ENCODE measurements at places on chromosomes 11 and 22.
A peak's percentile ranks its signal among the peaks of the same experiment; 100 is the strongest.

DNA sequence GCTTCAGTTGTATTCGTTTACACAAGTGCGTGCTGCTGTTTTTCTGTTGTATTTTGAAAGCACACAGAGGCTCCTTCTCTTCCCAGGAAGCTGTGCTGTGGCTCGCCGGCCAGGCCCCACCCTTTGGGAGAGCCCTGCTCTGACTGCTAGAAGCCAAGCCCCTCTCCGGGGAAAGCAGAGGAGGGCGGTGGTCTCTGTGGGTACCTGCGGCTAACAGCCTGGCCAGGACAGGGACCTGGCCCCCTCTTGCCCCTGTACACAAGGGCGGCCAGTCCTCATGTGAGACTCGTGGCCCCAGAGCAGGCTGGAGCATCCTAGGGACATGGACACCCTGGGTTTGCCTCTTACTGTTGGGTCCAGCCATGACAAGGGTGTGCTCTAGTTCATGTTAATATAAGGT is 14.8 kb downstream of the MOB2 start:
- DNase-seq = no peak

GRCh38 chr11:16321148-16321547 is 35.2 kb downstream of the SOX6 start:
- DNase-seq = no peak

DNA sequence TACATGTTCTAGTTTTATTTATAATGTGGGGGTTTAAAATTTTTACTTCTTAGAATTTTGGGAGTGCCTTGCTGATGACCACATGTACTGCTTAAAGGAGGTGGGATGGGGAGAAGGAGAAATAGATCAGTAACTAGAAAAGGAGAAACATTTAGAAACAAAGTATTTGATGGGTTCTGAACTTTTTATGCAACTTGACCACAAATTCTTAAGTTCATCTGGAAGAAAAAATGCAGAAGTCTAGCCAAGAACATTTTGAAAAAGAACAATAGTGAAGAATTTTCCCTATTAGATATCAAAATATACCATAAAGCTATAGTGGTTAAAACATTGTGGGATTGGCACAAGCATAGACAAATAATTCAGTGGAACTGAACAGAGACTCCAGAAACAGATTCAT is 73.3 kb upstream of the AMPD3 start:
- no peak for DNase-seq

DNA sequence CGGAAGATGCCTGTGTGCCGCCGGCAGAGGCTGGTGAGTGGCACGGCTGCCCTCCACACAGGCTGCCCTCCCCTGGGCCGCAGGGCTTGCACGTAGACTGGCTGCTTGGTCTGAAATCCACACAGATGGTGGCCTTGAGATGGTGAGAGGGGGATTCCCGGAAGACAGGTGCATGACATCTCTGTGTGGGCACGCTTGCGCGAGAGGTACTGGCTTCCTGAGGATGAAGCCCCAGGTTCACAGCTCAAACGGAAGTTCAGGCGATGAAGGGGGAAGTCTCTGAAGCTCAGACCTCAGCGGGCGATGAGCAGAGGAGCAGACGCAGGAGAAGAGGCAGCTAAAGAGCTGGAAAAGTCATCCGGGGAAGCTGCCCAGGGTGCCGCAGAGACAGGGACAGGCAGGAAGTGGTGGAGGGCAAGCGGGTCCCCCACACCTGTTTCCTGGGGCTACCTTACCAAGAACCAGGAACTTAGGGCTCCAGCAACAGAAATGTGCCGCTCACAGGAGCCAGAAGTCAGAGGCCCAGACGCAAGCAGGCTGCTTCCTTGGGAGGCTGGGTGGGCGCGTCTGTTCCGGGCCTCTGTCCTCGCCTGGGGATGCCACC is 7.2 kb downstream of the CRELD2 start:
- peak; percentile 88 for DNase-seq

- peak; percentile 10 for DNase-seq
These were observed 47.2 kb upstream of the SYT7 start for GRCh38 chr11:61627850-61628661.

DNA sequence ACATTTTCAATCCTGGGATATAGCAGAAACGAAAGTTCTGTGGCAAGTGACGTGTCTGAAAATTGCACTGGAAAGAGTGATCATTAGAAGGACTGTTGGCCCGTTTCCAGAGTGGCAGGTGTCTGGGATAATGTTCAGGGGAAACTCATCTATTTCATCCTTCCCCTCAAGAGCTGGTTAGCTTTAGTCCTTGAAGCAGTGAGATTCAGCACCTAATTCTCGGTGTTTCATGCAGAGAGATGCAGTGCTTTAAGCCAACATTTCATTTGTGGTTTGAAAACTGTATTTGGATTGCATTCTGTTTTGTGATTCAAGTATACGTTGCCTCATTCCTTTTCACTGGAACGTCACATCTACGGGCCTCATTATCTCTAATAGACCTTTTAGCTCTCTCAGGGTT is 205.0 kb upstream of the RAG2 start:
- DNase-seq = no peak

DNA sequence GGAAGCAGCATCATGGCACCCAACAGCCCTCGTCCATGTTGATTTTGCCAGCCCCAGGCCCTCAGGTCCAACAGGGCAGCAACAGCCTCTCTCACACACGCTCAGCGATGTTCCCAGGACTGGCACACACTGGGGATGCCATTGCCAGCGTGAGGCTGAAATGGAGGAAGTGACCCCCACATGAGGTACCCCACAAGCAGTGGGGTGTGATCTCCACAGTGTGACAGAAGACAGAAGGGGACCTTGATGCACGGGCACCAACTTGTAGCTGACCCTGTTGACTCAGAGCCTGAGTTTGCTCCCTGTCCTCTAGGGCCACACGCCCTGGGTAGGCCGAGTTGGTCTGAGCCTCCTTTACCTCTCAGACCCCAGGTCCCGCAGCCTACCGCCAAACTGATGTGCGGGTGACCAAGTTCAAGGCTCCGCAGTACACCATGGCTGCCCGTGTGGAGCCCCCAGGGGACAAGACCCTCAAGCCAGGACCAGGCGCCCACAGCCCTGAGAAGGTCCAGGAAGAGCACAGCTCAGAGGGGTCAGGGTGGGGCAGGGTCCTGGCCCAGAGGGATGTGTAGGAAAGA is 6.2 kb downstream of the SCGB1C1 start:
- no peak for DNase-seq

- DNase-seq = no peak
These were observed 130.7 kb upstream of the NECTIN1 start for GRCh38 chr11:119859684-119860083.

- no peak for DNase-seq
These were observed 3.4 kb downstream of the FAM83F start for GRCh38 chr22:39997939-39998726.

DNA sequence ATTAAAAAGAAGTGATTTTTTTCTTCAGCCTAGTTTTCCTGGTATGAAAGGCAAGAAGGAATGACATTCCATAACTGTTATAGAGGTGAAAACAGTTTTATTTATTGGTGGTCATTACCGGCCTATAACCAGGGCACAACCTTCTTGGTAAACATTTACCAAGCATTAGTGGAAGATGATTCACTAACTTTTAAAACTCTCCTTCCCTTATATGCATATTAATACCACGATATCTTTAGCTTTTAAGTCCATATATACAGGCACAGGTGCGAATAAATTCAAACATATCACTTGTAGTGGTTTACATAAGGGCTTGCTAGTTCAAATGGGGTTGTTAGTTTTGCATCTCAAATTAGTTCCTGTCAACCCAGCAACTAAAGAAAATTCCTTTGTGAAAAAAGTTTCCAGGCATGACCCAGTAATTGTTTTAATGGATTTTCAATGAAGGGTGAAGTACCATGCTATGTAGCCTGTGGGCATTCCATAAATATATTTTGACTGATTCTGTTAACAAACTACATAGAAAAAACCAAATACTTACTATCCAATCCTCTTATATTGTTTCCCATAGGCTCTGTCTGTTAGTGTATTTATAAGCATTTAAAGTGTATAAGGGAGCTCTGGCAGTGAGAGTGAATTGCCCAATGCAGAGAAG is 30.6 kb upstream of the ROBO3 start:
- DNase-seq = no peak

DNA sequence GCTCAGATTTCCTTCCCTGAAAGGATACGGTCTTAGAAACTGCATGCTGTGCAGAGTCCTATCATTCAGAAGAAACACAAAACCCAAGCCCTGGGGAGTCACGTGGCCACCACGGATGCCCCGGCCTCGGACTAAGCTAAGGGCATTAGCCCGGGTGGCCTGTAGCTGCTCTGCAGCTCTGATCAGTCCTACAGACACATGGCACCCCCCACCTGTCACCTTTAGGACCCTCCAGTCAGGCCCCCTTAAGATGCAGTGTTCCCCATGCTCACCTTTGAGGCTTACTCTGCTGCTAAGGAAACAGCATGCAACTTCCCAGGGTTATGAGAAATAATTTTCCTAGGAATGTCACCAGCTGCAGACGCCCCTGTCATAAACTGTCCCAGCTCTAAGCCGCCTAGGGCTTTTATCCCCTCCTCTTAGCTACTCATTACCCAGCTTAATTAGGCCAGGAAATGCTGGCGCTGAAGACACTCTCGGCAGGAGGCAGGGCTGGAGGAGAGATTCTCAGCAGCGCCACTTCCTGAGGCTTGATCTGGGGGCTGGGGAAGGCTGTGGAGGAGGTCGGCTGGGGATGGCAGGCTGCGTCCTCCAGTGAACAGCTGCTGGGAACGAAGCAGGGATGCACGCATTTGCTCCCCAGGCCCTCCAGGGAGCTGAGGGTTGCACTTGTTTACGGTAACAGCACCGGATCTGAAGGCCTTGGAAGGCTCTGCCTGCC is 47.2 kb upstream of the ADA2 start:
- DNase-seq = peak; percentile 9

DNA sequence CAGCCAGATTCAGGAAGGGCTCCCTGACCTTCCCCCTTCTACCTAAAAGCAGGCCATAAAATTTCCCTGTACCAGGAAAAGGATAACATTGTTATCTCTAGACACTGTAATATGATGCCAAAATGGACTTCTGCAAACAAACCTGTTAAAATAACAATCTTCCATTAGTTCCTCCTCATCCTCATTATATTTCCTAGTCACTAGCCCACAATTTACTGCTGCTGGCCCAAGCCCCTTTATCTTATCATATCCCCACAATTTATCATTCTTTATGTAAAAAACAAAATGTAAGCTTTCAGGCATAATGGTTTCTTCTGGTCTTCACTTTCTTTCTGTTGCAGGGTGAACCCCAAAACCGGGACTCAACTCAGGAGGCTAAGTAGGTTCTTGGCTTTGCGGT is 1132.1 kb upstream of the CNTN5 start:
- DNase-seq = no peak

GRCh38 chr22:17802822-17803221 is 28.6 kb upstream of the BID start:
- no peak for DNase-seq

DNA sequence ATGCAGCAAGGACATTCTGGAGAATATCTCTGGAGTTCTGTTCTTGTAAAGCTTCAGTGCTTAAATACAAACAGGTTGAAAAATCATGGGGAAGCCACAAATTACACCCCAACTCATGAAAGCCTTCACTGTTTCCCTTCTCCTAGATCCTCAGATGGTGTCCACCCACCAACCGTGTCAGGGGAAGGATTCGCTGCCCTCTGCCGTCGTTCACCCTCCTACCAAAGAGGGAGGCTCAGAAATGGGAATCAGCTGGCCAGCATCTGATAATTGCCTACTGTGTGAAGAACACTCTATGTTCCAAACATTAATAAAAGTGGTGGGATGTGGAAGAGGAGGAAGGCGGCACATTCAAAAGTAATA is 7.4 kb upstream of the HEPACAM start:
- DNase-seq = no peak
